ENCODE measurements at places on chromosomes 11 and 22. TPM values are rescaled to one million over a fixed set of nuclear protein-coding genes. Genes with fewer than 3 reads are reported as not detected.

GRCh38 chr22:36279219-36279666 is 26.3 kb downstream of the APOL1 start:
- DNase-seq = no peak

GRCh38 chr11:23288003-23288783 is 427.9 kb upstream of the CCDC179 start:
- DNase-seq = no peak

GRCh38 chr22:11613898-11614755 is 3913.9 kb upstream of the OR11H1 start:
- DNase-seq = no peak

- no peak for DNase-seq
Observed at GRCh38 chr11:69304258-69304657, 10.3 kb downstream of the MYEOV start.

DNA sequence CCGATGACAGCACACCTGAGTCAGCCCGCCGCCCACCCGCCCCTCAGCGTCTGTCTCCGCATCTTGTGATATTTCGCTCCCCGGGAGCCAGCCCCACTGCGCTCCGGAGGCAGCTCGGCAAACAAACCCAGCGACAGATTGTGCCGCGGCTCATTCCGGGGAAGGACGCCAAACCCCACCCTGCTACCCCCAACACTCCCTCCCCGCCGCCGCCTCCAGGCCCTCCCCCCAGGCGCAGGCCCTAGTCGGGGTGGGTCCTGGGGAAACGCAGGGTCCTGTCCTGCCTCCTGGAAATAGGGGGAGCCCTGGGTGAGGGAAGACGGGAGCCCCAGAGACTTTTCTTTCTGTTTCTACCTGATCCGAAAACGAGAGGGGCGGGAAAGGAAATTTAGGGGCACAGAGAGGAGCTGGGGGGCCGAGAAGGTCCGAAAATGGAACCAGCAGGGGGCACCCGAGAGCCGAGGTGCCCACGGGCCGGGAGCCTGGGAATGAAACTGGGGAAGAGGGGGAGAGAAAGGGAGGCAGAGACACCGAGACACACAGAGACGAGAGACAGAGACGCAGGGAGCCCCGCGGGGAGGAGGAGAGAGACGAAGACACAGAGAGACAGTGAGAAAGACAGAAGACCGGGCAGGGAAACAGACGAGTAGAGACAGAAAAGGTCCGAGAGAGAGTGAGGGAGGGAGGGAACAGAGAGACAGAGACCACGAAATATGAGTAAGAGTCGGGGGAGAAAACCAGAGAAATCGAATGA is 1.7 kb upstream of the RTN4RL2 start:
- DNase-seq = no peak

DNA sequence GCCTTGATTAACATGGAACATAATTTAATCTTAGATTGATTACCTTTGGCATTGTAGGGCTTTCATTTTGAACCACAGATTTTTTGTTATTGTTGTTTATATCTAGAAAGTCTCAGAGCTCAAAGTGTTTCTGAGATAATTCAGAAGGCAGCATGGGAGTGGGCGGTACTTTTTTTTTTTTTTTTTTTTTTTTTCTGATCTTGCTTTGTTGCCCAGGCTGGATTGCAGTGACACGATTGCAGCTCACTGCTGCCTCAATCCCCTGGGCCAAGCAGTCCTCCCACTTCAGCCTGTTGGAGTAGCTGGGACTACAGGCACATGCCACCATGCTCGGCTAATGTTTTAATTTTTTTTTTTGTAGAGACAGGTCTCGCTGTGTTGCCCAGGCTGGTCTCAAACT is 21.5 kb downstream of the CAT start:
- no peak for DNase-seq

DNA sequence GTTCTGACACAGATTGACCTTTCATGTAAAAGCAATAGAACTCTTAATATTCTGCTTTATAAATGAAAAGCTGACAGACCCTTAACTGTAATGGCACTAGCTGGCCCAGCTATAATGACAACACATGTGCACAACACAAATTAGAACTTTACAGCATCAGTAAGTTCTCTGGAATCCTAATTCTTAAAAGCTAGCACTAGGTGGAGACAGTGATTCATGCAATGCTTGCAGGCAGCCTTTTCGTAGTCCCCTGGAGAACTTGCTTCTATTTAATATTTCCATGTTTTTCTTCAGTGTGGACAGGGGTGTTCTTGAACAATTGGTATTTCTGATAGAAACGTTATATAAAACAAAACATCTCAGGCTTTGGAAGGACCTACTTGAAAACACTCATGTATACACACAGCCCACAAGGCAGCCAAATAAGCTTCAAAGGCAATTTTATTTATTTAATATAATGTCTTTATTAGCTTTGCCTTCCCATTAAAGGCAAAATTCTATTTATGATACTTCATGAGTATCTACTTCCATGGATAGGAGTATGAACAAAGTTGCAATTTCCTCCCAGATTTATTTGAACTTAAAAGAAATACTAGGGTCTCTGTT is 374.3 kb upstream of the MPPED2 start:
- DNase-seq = no peak

- no peak for DNase-seq
Observed at GRCh38 chr11:71130106-71130505, 122.3 kb downstream of the SHANK2 start.

GRCh38 chr11:110573411-110573810 is 138.8 kb downstream of the ARHGAP20 start:
- DNase-seq = no peak

DNA sequence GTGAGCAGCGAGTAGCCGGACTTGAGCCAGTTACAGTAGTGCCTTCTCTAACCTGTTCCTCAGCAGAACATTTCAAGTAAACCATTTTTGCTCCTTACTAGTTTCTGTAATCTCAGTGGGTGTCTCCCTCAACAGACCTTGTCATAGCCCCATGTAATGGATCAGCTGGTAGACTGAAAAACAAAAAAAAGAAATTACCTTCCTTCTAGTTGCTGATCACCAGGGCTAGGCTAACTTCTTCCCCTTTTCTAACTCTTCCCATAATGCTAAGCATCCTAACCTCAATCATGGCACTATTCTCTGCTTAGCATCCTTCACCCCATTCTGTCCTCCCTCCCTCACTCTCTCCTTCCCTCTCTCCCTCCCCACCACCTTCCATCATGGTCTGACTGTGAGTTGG is 35.8 kb upstream of the CBX6 start:
- no peak for DNase-seq

DNA sequence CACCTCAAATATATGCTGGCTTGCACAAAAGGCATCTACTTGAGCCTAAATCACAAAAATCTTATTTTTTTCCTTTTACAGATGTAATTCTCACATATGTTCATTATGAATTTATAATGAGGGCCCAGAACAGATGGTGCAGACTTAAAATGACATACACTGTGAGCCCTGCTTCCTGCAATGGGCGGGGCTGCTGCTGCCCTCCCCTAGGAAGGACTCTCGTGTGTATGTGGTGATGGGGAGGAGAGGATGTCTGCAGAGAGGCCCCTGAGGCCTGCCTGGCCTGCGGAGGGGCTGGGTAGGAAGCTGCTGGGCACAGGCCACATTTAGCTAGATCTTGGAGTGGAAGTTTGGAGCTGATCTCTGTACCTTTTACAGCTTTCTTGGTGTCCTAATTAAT is 233.4 kb upstream of the KIRREL3 start:
- no peak for DNase-seq

DNA sequence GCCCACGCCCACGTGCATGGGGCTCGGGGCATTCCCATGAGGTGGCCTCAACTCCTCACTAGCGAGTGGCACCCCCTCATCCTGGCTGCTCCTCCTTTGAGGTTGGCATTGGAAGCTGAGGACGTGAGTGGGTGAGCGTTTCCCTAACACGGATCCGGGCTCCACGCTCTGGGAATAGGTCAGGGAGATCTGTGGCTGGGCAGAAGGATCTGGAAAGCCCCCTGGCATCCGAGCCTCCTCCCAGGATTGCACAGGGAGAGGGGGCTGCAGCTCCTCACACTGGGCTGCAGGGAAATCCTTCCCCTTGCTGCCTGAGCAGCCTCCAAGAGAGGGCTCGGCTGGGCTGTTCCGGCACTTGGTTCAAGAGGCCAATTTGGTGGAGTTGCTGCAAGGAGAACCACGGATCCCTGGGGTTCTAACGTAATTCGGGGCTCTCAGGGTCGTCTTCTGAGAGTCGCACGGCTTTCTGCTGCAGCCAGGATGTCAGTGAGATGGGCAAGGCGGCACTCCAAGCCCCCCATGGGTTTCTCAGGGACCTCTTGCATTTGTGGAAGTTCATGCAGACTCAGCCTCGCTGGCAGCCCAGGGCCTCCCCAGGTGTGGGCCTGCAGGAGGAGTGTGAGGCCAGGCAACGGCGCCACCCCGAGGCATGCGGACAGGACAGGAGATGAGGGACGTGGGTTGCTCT is 1119.0 kb downstream of the BRD1 start:
- DNase-seq = no peak

DNA sequence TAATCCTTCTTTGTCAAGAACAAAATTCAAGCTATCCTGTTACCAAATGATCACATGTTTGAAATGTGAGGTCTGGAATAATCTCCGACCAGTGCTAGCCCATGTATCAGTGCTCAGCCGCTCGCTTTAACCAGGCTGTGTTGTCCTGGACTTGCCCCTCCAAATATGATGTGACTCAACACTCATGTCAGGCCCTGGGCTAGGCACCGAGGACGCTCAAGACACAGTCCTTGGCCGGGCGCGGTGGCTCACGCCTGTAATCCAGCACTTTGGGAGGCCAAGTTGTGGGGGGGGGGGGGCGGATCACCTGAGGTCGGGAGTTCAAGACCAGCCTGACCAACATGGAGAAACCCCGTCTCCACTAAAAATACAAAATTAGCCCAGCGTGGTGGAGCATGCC is 54.1 kb upstream of the WNT7B start:
- no peak for DNase-seq

DNA sequence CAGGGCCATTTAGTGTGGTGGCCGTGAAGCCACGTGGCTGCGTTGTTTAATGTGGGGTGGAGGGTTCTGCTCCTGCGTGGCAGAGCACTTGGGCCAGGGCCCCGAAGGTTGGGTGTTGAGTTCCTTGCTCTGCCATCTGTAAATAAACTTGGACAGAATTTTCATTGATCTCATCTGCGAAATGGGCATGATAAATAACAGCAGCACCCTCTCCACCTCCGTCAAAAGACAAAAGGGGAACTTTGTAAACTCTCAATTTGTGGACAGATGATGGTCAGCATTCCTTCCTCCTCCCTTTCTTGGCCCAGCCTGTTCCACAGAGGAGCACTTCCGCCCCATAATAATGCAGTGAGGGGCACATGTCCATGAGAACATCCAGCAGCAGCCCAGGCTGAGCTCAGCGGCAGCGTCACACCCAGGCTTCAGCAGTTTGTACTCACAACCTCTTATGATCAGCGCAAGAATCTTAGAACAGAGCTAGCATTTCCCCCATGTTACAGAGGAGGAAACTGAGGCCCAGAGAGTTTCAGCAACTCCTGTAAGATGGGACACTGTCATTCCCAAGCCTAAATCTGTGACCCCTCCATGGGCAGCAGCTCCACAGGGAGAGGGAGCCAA is 874.5 kb downstream of the BRD1 start:
- no peak for DNase-seq

DNA sequence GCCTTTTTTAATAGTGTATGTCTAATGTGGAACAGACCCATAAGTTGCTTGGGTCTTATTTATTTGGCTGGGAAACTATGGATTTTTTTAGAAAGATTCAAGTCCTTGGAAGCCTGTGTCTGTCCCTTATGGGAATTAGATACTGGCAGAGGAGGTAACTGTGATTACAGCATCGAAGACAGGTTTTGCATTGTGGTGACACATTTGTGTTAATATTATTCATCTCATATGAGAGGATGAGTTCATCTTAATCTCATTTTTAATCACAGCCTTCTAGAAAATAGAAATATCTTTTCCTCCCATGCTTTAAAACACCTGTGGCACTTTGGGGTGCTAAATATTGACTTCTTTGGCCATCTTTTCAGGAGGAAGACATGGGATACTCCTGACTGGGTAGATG is 9.2 kb downstream of the TAB1 start:
- DNase-seq = no peak

The GSTT2B gene
- total RNA-seq = 0.91 TPM

The TMEM191B gene
- total RNA-seq = not detected

Measured in activated T-helper 1 cell treated with anti-CD3 and anti-CD28 coated beads, Interleukin-12 subunit alpha, Interleukin-12 subunit beta, Interleukin-2, Interleukin-4 antibody, amounts not matched to agents 30 ng/mL and 10 ng/mL and 1 ng/mL, durations not matched to agents 14 hours and 24 hours and 36 hours (primary cell).